Naive B cell (primary cell): ENCODE measurements at places on chromosomes 4 and X.

DNA sequence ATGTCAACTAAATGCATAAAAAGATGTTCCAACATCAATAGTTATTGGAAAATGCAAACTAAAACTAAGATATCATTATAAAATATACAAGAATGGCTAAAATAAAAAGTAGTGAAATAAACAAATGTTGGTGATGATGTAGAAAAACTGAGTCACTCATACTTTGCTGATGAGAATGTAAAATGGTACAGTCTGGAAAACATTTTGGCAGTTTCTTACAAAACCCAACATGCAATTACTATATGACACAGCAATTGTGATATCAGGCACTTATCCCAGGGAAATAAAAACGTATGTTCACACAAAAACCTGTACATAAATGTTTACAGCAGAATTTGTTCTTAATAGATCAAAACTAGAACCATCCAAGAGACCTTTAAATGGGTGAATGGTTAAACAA, 182.6 kb downstream of the RTL9 start:
- DNase-seq, result no peak

DNA sequence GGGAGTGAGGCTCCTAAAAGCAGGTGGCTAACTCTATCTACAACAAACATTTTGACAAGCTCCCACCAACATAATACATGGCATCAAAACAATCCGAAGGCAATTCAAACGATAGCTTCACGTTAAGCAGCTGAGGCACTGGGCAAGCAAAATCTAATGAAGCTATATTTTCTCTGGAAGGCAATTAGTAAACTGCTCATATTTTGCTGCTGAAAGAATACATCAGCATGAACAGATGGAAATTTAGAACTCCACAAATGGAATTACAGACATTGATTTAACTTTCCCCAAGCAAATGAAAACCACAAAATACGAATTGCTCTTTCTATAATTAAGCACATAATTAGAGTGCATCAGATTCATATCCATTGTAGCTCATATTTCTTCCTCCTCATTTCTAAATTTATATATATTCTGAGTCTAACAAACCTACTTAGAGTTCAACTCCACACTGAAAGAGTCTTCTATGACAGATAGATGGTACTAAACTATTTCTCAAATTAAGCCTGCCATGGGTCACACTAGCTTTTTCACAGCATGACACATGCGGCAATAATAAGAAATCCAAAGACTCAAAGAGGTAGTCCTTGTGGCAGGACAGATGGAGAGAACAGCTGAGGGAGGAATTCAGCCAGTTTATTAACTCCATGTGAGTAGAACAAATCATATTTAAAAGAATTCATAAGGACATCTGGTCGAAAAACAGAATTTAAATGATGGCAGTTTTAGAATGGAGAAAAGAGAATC, 305.4 kb downstream of the MAPK10 start:
- DNase-seq, result no peak

DNA sequence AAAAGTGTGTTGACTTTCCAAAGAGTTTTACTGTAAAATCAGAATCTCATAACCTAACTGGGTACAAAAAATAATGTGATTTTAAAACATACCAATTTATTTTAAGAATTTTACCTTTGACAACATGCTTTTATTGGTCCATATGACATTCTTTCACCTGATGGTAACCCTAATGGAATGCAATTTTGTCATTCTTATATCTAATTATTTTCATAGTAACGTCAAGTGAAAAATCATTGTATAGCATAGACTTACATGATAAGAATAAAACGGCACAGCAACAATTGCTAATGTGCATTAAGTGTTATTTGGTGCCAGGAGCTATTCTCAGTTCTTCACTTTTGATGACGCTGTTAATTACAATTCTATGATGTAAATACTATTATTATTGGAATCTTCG, 13.6 kb downstream of the UNC5C start:
- no peak for DNase-seq

- DNase-seq, result no peak
Measured at GRCh38 chr4:30722359-30723200, 2.4 kb downstream of the PCDH7 start.

- DNase-seq, result no peak
Measured at GRCh38 chr4:174358410-174358809, 74.7 kb downstream of the CEP44 start.

GRCh38 chr4:39054497-39054896, 7.5 kb upstream of the KLHL5 start:
- no peak for DNase-seq

- no peak for DNase-seq
Measured at GRCh38 chr4:183522821-183523220, 18.0 kb downstream of the ING2 start.

- no peak for DNase-seq
Measured at GRCh38 chrX:103405009-103405333, 28.6 kb downstream of the BEX3 start.

- no peak for DNase-seq
Measured at GRCh38 chr4:177411996-177412395, 30.2 kb downstream of the AGA start.
